Mammary epithelial cell (primary cell): ENCODE measurements at places on chromosomes 6 and 20.

DNA sequence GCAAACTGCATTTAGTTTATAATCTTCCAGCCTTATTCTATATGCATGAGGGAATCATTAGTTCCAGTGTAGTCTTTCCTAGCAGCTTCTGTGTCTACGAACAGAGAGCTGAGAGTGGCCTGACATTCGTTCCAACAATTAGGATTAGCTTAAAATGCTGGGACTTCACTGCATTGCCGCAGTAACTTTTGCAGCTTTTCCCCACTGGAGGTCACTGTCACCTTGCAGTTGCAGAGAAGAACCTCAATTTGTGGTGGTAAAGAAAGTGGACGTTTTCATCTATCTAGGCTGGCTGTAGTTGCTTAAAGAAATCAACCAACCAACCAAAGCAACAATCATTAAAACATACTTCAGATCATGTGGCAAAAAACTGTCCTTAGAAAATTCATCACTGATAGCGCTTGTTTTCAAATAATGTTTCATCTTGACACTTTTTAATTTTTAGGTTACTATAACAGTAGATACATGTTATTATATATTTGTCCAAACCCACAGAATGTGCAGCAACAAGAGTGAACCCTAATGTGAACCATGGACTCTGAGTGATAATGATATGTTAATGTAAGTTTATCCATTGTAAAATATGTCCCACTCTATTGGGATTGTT is 12.2 kb downstream of the MYLK4 start:
- DNase-seq = peak; percentile 37

DNA sequence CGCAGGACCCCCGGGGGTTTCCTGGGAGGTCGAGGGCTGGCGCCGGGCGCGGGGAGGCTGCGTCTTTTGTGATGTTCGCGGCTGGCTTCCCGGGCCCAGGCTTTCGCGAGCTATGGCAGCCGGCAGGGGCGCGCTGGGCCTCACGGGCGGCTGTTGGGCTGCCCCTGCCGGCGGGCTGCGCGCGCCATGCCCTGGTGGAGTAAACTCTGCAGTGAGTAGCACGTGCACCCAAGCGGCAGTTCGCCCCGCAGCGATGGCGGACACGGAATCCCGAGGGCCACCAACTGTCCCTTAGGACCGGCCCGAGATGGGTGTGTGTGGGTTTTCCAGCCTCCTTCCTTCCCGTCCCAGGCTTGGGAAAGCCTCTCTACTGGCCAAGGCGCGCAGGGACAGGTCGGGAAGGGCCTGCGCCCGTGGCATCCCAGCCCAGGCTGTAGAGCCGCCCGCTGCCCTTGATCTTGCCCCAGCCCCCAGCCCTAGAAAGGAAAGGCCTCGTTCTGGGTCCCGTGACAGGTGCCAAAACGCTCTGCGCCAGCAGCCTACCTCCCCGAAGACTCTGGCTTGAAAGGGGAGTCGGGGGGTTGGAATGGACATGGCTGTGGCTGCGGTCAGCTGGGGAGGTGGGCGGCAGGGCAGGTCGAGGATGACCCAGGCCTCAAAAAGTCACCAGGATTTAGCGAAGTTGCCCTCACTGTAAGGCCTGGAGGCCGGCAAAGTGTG is 49.7 kb downstream of the ZBTB2 start:
- DNase-seq = no peak

DNA sequence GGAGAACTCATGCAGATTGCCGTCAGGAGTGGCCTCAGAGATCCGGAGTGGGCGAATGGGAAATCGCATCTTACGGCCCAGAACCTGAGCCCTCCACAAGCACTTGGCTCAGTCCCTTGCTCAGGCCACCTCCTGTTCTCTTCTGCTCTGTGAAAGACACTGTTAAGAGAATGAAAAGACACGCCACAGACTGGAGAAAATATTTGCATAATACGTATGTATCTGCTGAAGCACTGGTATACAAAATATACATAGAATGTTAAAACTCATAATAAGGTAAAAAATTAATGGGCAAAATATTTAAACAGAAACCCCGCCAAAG is 838 bp upstream of the POM121L2 start:
- no peak for DNase-seq

- DNase-seq = no peak
Observed at GRCh38 chr6:166456395-166457156, 73.8 kb upstream of the MPC1 start.

DNA sequence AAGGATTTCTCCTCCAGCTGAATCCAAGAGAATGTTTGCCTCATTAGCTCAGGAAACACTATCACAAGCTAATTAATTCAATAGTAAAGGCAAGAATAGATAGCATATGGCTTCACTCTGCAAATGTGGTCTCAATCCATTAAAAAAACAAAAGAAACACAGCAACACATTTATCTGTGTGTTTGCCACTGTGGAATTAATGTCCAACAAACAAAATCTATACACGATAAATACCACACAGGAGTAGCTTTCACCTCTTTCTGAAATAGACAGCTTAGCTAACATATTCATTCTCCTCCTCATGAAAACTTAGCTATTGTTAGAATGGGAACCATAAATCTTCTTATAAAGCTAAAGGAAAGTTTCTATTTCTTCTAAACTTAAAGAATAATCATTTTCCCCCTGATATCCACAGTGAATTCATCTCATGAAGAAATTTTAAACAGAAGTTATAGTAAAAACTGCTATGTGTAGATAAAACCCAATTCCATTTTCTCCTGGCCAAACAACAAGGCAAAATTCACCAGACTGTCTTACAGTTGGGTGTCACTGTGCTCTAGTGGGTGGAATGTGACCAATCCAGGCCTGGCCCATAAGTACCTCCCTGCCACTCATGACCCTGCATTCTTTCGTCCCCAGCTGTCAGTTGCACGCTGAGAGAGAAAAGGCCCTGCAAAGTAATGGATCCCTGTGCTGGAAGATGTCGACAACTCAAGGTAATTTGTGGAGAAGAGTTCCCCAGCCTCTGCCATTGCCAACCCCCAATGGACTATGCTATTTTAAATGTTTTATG is 92.9 kb upstream of the NRSN1 start:
- no peak for DNase-seq

- DNase-seq = peak; percentile 24
Observed at GRCh38 chr20:13301596-13301995, 80.5 kb downstream of the ISM1 start.

DNA sequence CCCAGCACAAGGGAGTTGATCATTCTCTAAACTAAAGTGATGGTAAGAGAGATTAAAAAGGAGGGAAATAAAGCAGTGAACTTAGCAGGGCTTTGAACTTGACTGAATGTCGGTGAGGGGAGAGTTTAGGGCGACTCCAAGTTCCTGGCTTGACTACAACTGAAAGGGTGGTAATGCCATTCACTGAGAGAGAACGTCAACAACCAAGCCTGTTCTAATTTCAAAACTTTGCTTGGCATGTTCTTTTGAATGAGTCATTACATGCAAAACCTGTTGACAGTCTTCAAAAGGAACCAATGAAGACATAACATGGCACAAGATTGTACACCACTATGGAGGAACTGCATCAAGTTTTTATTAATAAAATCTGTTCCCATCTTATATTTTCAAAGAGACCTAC is 10.3 kb upstream of the MYB start:
- DNase-seq = peak; percentile 30

GRCh38 chr6:111788379-111789276 is 84.6 kb downstream of the FYN start:
- no peak for DNase-seq

DNA sequence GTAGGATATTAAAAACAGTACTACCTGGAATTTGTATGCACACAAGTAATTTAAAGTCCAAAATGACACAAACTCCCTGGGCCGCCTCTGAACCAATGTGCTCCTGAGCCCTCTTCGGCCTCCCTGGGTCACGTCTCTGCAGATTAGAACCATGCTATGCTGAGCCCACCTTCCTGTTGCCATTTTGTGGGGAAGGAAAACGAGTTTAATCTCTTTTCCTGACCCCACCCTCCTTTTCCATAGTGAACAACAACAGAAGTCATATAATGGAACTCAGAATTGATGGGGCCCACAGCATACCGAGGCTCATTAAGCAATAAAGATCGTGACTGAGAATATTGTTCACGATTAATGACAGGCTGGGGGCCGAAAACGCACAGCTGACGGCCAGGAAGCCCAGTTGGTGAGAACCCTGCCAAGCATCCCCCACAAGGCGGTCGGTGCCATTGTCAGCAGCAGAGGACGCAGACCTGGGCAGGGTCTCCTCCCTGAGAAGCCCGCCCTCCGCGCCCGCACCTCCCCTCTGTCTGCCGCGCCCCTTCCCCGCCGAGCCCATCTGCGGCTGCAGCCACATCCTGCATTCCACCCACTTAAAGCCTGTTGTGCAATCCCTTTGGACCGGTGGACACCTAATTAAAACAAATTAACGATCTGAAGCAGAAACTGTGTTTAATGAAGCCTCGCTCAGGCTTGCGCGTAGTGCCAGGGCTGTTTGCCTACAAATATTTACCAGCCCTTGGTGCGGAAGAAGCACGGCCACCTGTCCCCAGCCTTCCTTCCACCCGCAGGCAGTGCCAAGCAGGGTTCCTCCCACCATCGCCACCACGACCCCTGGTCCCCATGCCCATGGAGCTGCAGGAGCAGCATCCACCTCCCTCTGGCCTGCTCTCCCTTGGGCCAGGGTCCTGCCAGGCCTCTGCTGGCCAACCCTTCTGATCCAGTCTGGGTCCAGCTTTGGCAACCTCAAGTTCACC is 68.1 kb downstream of the DLL1 start:
- peak; percentile 29 for DNase-seq

- DNase-seq = no peak
Observed at GRCh38 chr6:46299253-46299652, 128.5 kb upstream of the ENPP5 start.

- DNase-seq = peak; percentile 32
Observed at GRCh38 chr6:109351231-109352130, 30.8 kb downstream of the CD164 start.

DNA sequence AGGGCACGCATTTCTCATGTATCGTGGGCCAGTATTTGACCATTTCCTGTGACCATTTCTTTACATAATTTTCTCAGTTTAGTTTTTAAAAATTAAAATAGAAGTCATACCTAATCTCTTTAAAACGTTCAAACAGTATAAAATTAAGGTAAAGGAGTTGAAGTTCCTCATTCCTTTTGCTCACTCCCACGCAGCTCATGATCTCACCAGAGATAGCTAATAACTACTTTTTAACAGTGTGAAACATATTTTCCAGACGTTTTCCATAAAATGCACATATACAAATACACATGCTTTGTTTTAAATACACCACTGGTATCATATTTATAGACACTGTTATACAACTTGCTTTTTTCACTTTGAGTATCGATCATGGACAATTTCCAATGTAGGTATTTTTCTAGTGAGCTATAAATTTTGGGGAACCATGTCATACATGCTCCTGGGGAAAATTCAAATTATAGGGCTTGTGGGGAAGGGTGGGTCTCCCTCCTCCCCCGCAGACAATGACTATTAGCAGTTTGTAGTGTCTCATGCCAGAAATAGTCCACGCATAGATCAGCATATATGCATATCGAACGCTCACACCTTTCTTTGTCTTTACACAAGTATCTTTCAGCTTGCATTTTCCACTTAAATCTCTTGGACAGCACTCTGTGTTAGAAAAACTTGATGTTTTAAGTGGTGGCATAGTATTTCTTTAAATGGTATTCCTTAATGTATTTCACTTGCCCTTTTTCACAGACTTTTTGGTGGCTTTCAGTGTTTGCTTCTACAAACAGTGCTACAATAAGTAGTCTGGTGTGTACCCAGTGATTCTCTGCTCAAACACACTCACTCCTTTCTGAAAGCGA is 145.5 kb upstream of the ZNF217 start:
- DNase-seq = no peak

DNA sequence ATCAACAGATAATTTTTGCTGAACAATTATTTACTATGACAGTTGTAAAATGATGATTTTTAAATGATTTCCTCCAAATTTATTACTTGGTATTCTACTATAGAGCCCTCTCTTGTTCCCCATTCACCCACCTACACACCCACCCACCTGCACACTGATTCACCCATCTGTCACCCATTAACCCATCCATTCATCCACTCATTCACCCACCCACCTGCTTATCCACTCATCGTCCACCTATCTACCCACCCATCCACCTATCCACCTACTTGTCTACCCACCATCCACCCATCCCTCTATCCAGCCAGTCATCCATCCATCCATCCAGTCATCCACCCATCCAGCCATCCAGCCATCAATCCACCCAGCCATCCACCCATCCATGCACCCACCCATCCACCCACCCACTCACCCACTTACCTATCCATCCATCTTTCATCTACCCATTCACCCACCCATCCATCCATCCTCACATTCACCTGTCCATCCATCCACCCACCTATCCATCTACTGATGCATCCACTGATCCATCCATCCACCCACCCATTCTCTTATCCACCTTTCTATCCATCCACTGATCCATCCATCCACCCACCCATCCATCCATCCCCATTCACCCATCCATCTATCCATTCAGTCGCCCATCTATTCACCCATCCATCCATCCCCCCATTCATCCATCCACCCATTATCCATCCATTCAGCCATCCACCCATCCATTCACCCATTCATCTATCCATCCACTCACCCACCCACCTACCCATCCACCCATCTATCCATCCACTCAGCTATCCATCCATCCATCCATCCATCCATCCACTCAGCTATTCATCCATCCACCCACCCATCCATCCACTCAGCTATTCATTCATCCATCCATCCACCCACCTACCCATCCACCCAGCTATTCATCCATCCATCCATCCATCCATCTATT is 72.0 kb downstream of the SYNJ2 start:
- no peak for DNase-seq

- no peak for DNase-seq
Observed at GRCh38 chr6:47323887-47324286, 14.2 kb upstream of the TNFRSF21 start.

DNA sequence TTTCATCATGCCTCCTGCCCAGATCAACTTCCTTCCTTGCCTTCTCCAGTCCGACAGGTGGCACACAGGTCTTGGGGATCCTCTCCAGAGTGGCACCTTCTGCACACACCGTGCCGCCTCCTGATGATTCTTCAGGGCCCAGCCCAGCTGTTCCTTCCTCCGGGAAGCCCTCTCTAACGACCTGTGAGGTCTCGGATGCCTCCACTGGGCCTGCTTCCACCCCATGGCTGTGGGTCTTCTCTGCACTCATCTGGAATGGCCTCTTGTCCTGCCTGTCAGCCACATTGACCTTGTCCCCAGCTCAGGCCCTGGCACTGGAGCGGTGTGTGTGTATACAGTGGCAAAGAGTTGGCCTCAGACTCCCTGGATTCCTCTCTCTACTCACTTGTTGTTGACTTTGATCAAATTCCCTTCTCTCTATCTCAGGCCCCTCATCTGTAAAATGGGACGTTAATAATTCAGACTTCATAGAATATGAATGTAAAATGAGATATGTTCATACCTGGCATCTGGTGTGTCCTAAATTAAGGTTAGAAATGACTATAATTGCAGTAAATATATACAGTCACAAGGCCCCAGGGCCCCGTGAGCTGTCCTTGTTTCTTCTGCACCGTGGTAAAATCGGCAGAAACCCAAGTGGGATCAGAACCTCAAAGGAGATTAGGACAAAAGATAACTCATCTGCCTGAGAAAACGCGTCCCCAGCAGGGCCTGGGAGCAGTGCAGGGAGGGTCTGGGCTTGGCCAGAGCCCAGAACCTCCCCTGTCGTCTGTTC is 1.5 kb downstream of the FAM210B start:
- no peak for DNase-seq

- DNase-seq = peak; percentile 24
Observed at GRCh38 chr6:108755257-108756240, 92.7 kb upstream of the ARMC2 start.

- peak; percentile 25 for DNase-seq
Observed at GRCh38 chr6:87393026-87393622, 14.6 kb upstream of the CFAP206 start.
